ENCODE measurements at places on chromosomes 12 and 14. TPM values are rescaled to one million over a fixed set of nuclear protein-coding genes. Genes with fewer than 3 reads are reported as not detected.

The LRRIQ1 gene
- total RNA-seq = 6.9 TPM

The MYF5 gene
- total RNA-seq = not detected

The TMEM229B gene
- total RNA-seq = 19.1 TPM

The RPL36AL gene
- total RNA-seq = 102 TPM

The SYCP3 gene
- 1.3 TPM for total RNA-seq

The PSME1 gene
- 23.2 TPM for total RNA-seq

The TMEM253 gene
- total RNA-seq = not detected

The TSHR gene
- total RNA-seq = 0.63 TPM

The SOAT2 gene
- not detected for total RNA-seq

The RESF1 gene
- 85.4 TPM for total RNA-seq

The SYT10 gene
- total RNA-seq = 1.3 TPM

The TIGAR gene
- total RNA-seq = 4.4 TPM

The SYNDIG1L gene
- 1.3 TPM for total RNA-seq

Data from parietal lobe (tissue), 2 donors.